ENCODE measurements at places on chromosomes 7 and 10.
A peak's percentile ranks its signal among the peaks of the same experiment; 100 is the strongest.

DNA sequence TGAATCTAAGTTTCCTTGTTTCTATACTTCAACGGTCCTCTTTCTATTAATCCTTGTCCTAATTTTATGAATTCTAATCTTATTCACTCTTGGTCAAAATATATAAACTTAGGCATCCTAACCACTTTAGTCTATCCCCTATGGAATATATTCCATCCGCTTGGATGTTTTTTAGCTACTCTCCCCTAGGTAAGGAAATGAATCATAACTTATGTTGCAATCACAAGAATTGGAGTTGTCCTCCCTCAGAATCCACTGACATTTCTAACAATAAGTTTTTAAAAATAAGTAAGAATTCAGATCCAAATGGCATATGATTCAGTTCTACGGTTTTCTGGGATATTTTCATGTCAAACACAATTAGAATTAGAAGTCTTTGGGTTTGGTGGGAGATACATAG is 1081.6 kb downstream of the SORCS1 start:
- DNase-seq = no peak

GRCh38 chr10:49187950-49188761 is at the start of gene TMEM273:
Gene TMEM273, minus strand, starts transcription at chr10:49188391. Its CDS starts 55 bp downstream, at chr10:49188336.
- DNase-seq = peak; percentile 62

- DNase-seq = no peak
Measured at GRCh38 chr7:66379542-66380160, 174.5 kb downstream of the TPST1 start.

DNA sequence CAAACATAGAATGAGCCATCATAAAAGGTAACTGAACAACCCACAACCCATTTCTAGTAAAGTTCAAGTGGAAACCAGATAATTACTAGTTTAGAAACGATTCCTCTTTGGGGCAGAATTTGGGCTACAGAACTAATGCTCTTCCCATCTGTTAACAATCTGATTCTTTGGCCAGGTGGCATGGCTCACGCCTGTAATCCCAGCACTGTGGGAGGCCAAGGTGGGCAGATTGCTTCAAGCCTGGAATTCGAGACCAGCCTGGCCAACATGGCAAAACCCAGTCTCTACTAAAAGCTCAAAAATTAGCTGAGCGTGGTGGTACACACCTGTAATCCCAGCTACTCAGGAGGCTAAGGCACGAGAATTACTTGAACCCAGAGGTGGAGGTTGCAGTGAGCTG is 18.5 kb downstream of the CYP51A1 start:
- DNase-seq = no peak

DNA sequence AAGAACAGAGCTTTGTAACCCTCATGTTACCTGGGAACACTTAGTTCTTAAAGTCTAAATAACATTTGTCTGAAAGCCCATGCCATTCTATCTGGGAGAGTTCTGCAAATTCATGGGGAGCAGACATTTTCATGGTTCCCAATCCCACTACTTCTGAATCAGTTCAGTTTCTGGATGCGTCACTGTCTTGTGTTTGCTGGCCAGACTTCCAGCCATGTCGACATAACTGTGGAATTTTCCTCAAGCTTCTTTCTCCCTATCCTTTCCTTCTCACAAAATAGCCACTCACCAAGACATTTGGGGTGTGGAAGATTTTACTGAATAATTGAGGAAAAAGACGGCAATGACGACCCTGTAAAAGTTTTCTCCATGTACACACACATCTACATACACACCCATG is 272.5 kb downstream of the NEBL start:
- no peak for DNase-seq

- no peak for DNase-seq
Measured at GRCh38 chr7:99258501-99258900, 14.1 kb upstream of the MYH16 start.

DNA sequence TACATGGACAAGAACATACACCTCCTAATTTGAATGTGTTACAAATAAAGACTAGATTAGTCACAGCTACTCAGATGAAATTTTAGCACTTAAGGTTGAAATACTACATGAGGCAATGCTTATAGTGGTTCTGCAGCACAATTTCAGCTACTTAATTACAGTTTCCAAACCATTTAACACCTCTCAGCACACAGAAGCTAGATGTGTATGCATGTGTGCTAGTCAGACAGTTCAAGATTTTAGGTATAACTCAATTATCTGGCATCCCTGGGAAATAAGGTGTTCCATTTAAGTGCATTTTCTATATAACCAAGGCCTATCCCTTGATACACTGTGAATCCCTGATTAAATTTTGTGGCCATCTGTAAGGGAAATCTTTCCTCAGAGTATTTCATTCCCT is 141.8 kb downstream of the CHCHD3 start:
- no peak for DNase-seq

GRCh38 chr10:63866075-63866746 is 345.0 kb downstream of the REEP3 start:
- peak; percentile 40 for DNase-seq

GRCh38 chr10:132712743-132713142 is 73.2 kb downstream of the NKX6-2 start:
- no peak for DNase-seq

GRCh38 chr10:29304995-29305335 is 16.1 kb downstream of the LYZL1 start:
- DNase-seq = no peak

GRCh38 chr10:96235326-96236089 is 35.9 kb downstream of the BLNK start:
- DNase-seq = no peak

DNA sequence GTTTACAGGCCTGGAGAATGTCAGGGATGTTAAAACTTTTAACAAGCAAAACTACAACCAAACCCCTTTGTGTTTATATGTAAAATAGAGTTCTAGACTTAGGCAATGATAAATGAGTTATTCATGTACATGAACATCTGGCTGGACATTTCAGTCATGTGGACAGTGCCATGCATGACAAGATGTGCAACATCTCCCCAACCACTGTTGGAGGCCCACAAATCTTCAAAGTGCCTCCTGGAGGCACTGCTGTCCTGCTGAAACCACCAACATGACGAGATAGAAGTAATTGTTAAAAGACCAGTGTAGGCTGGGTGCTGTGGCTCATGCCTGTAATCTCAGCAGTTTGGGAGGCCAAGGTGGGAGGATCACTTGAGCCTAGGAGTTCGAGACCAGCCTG is 18.4 kb downstream of the PPIA start:
- no peak for DNase-seq

DNA sequence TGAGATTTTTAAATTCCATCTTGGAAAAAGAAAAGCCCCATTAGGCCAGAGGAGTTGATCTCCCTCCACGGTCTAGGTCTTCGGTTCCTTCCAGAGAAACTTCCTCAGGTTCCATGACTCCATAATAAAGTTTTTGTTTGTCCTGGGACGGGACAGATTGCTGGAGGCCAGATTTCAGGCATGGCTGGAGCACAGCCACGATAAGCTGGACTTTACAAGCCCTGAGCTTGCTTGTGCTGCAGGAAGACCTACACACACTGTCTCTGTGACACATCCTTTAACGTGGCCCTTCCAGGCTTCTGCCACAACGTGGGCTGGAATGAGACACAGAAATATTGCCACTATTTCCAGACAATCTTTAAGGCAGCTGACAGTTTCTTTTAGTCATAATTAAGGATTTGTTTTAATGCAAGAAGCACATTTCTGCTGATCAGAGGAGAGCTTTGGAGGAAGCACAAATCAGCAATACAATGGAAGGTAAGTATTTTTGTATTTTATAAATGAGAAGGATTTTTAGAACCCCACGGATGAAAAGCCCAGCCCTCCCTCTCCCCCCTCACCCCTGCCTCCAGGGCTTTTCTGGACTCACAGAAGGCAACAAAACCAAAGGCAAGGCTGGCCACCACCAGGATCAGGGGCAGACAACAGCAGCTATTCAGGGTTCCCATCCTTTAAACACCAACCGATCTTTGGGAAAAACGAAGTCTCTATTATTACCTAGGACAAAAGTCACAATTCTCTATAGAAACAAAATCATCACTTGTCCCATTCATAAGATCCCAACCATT is 6.5 kb downstream of the CTBP2 start:
- no peak for DNase-seq

DNA sequence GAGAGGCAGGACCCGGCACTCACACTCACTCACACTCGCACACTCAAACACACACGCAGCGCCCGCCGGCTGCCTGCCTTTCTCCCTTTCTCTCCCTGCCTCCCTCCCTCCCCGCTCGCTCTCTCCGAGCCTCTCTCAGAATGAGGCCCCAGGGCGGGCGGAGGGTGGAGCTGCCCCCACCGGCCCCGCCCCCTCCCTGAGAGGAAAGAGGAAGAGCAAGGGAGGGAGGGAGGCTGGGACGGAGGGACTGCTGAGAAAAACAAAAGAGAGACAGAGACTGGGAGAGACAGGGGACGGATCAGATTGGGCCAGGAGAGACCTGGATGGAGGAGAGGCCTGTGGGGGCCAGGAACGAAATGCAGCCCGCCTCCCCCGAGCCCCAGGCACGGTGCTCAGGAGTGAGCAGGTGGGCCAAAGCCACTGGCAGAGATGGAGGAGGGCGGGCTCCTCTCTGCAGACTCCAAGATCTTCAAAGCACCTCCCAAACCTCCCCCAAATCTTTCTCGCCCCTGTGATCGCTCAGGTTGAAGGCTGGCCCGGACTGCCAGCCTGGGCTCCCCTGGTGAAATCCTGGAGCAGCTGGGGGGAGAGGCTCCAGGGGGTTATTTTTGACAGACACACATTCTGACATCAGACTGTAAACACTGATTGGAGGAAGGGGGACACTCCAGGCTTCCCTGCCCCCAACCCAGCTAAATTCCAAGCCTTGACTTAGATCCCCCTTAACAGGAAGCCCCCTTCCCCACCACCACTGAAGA is 5.1 kb downstream of the LDB1 start:
- DNase-seq = peak; percentile 80

DNA sequence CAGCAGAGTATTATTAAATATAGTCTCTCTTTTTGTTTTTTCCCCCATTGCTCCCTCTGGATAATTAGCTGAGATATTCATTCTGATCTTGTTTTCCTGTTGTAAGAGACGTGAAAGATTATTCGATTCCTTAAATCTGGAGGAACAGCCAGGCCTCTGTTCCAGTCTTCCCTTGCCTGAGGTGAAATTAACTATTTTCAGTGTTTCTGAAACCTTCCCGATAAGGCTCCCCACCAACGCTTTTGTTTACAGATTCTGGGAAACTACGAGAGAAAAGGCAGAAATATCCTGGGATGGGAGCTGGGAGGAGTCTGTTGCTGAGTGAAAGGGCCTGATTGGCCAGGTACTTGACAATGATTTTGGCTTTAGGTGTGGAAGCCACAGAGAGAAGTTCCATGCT is 63.6 kb upstream of the AGR3 start:
- DNase-seq = no peak

DNA sequence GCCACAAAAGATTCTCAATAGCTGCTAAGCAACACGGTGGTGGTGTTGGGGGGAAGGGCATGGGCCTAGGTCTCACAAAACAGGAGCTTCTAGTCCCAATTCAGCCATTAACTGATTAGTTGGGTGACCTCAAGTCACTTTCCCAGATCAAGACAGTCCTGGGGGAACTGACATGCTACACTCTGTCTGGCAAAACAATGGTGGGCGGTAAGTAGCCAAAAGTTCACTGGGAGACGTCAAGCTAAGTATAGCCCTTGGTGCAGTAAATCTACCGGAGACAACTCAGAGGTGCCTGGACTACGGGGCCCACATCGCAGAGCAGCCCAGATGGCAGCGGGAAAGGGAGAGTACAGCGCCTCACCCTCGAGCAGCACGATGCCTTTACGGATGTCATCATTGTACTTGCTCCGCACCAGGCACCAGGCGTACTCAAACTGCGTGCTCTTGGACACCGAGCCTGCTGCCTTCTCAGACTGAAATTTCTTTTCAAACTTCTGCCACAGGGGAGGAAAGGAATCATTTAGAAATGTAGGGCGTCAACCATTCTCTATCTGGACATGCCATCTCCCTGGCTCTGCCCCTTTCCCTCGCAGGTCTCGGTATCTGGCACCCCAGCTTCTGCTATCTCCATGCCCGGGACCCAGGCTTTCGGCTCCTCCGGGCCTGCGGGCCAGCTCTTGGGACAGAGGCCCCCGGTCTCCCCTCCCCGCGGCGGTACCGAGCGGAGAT is 1.1 kb downstream of the FIS1 start:
- DNase-seq = no peak

- no peak for DNase-seq
Measured at GRCh38 chr10:74097776-74098175, 52.9 kb downstream of the AP3M1 start.

- DNase-seq = no peak
Measured at GRCh38 chr10:23367896-23368595, 23.4 kb upstream of the C10orf67 start.

DNA sequence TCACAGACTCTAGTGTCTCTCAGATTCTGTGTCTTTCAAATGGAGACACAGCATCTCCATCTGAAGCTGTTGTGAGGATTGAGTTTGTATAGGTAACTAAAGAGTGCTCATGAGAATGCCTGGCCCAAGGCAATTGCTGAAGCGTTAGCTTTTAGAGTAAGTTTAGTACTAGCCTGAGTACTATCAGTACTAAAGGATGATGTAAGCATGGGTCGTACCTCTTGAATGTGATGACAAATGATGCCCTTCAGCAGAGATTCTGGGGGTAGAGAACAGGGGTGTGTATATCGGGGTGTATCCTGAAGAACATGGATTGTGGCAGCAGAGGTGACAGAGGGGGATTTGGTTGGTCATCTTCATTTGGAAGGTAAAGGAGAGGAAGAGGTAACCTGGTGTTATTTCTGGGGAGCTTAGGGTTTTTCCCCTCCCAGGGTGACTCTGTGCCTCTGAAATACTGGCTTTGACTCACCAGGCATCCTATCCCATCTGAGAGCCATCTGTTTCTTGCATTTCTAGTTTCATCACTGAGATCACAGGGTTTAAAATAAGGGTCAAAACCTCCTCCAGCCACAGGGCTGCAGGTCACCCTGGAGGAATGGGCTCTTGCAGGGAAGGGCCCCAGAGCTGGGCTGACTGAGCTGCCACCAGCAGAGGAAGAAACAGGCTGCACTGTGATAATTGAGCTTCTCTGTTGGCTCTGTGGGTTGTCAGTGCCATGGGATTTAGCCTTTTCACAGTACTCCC is 756.0 kb downstream of the KCNMA1 start:
- DNase-seq = no peak

DNA sequence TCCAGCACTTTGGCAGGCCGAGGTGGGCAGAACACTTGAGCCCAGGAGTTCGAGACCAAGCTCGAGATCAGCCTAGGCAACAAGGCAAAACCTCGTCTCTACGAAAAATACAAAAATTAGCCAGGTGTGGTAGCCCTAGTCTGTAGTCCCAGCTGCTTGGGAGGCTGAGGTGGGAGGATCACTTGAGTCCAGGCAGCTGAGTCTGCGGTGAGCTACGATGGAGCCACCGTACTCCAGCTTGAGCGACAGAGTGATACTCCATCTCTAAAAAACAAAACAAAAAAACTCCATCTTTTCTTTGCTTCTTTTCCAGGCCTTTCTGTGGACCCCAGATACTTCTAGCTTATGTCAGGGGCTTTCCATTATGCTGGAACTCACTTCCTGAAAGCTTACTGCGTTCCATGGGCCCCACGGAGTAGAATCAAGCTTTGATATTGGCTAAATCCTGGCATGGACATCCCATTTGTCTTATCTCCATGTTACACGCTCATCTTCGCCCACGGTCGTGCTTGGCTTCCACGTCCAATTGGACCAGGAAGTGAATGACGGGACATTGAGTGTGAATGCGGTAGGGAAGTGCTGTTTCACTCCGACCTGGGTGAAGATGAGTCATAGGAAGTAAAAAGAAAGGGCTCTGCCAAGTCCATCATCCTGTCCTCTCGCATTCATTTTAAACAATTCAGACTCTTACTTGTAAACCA is 45.7 kb downstream of the FAM171A1 start:
- DNase-seq = no peak

Data from CD4-positive, alpha-beta T cell treated with Interleukin-17A for 1 hour (primary cell).